ENCODE measurements at places on chromosomes 7 and 10. TPM values are rescaled to one million over a fixed set of nuclear protein-coding genes. Genes with fewer than 3 reads are reported as not detected.

Gene PRF1
- polyA plus RNA-seq = 0.40 TPM

Gene COBL
- 17.9 TPM for polyA plus RNA-seq

Gene CRHR2
- polyA plus RNA-seq = 0.22 TPM

Gene FANK1
- polyA plus RNA-seq = 10.0 TPM

Gene WDR91
- polyA plus RNA-seq = 74.6 TPM

Gene LRRC4
- polyA plus RNA-seq = 9.7 TPM

Gene LSM8
- 71.5 TPM for polyA plus RNA-seq

Gene CTAGE8
- polyA plus RNA-seq = 5.3 TPM

Gene LIPJ
- 0.40 TPM for polyA plus RNA-seq

Gene PRSS37
- polyA plus RNA-seq = 0.74 TPM

Gene GIMAP8
- polyA plus RNA-seq = 8.6 TPM

Gene LRRC17
- 82.9 TPM for polyA plus RNA-seq

Gene OR9A2
- polyA plus RNA-seq = not detected

- no peak for DNase-seq
Measured at GRCh38 chr7:33494474-33494873, 365.1 kb downstream of the BBS9 start.

GRCh38 chr7:46955531-46955930 is 626.4 kb downstream of the TNS3 start:
- no peak for DNase-seq

- DNase-seq = peak; percentile 60
Measured at GRCh38 chr10:59622320-59623132, 87.1 kb downstream of the SLC16A9 start.

DNA sequence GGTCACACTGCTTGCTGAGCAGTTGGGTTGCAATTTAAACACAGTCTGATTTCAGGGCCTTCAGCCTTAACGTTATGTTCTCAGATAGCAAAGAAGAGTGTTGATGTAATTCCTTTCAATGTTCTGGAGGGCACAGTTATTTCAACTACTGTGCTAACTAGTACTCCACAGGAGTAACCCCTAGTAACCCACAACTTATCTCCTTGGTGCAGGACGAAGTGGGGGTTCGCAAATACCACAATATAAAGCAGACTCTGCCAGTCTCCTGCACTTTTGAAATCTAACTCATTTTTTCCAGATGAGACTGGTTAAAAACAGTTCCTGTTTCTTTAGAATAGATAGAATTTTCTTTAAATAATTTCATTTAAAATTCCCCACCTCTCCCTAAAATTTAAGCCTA is 47.1 kb upstream of the NCAPG2 start:
- no peak for DNase-seq

DNA sequence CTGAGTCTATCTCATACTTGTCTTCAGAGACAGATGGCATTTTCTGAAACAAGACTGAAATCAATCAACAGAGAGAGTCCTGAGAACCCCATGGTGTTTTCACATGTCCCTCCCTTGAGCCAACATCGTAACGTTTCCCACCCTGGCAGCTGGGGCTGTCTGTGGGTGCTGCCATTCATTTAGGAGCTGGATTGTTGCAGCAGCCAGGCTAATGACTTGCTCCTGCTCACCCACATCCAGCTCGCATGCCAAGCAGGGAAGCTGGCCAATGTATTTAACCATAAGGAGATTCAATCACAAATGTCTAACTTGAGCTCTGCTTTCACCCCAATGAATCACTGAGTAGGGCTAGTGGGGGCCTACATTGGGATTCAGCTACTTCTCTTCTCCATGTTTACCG is 146.1 kb downstream of the ADRA2A start:
- no peak for DNase-seq

GRCh38 chr10:8114741-8115617 is 60.5 kb downstream of the GATA3 start:
- DNase-seq = no peak

DNA sequence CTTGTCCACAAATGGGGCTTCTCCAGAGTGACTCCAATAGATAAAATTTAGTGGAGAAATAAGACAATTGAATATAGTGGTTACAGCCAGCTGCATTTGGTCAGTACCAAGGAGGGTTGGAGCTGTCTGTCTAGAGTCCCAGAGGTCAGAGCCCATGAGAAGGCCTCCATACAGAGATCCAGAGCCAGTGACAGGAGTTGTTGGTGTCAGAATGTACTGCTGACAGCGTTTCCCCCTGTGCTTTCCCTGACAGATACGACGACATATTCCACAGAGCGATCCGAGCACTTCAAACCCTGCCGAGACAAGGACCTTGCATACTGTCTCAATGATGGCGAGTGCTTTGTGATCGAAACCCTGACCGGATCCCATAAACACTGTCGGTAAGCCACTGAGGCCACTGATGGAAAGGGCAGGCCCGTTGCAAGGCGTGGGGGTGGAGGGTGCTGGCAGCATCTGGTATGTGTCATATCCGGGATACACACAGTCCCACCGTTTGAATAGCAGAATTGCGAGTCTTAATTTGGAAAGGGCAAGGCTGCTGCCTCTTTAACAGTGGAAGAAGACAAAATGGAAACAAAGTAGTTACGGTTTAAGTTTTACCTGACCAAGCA is 483.6 kb downstream of the NRG3 start:
- DNase-seq = no peak

GRCh38 chr10:129548600-129548999 is 81.6 kb downstream of the MGMT start:
- no peak for DNase-seq

DNA sequence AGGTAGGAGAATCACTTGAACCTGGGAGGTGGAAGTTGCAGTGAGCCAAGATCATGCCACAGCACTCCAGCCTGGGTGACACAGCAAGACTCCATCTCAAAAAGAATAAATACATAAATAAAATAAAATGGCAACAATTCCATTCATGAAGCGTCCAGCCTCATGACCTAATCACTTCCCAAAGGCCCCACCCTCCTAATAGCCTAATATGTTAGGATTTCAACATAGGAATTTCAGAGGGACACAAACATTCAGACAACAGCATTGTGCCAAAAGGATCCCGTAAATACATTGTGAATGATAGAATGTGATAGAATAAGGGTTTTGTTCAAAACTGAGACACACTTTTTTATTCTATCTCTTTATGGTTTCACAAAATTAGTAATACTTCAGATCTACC is 90.3 kb downstream of the FAM107B start:
- DNase-seq = no peak

GRCh38 chr10:13047529-13048206 is 46.2 kb upstream of the CCDC3 start:
- no peak for DNase-seq

DNA sequence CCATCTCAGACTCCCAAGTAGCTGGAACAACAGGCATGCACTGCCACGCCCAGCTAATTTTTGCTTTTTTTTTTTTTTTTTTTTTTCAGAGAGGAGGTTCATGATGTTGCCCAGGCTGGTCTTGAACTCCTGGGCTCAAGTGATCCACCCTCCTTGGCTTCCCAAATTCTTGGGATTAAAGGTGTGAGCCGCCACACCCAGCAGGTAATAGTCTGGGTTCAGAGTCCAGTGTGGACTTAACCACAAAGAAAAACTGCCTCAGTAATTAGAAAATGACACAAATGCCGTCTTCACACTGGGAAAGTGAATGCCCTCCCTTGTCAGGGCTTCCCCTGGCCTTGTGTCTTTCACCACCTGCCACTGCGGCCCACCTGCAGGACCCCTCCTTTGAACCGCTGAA is 101.1 kb downstream of the RAB11FIP2 start:
- no peak for DNase-seq

GRCh38 chr10:218798-219197 is 83.5 kb downstream of the ZMYND11 start:
- no peak for DNase-seq

DNA sequence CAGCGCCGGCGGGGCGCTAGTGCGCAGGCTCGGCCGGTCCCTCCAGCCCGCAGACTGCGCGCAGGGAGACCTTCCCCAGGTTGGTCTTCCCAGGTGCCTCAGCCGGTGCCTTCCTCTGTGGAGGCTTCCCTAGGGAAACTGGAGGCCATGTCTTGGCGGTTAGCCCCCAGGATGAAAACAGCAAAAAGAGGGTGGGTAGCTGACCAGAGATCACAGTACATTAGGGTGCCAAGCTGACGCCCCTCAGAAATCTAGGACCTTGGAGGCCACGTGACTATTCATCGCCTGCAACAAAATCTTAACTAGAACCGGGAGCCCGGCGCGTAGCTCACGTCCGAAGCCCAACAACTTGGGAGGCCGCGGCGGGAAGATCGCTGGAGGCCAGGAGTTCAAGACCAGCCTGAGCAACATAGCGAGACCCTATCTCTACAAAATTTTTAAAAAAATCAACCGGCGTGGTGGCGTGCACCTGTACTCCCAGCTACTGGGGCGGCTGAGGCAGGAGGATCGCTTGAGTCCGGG is 327 bp upstream of the FIS1 start:
- DNase-seq = no peak

DNA sequence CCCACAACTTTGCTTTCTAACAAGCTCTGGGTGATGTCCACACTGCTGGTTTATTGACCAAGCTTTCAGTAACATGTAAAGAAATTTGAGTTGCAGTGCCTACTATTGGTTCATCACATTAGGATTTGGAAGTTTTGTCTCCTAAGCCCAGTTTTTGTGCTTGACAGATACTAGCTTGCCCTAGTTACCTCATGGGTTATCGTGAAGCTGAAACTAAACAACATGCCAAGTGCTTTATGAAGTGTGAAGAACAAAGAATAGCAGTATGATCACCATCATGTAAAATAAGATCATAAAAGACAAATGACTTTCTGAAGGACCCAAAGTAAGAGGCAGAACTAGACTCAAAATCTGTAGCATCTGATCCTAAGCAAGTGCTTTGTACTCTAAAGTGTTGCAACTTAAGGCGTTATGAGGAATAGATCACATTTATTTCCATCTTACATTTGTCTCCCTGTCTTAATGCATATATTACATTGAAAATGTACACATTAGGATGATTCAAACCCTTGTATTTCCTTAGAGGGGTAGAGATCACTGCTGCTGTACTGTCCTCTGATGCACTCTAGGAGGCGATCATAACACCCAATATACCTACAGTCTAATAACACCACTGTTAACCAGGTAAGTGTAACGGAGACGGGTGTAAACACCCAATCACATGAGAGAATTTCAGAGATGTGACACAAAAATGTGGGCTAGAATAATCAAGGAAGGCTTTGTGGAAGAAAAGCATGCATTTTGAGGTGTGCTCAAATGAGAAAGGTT is 71.3 kb downstream of the NRCAM start:
- no peak for DNase-seq

GRCh38 chr10:80066809-80067208 is 11.7 kb upstream of the TMEM254 start:
- no peak for DNase-seq

DNA sequence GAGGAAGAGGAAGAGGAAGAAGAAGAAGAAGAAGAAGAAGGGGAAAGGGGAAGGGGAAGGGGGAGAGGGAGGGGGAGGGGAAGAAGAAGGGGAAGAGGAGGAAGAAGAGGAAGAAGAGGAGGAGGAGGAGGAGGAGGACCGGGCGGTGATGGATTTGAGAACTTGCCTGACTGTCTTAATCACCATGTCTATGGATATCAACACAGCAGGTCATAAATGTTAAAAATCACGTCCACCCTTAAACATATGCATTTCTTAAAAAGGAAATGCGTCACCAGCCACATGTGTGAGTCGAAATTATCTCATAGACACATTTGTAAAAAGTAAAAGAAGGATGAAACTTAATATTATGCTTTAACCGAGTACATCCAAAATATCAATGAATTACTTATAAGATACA is 42.1 kb upstream of the INSIG1 start:
- DNase-seq = no peak

DNA sequence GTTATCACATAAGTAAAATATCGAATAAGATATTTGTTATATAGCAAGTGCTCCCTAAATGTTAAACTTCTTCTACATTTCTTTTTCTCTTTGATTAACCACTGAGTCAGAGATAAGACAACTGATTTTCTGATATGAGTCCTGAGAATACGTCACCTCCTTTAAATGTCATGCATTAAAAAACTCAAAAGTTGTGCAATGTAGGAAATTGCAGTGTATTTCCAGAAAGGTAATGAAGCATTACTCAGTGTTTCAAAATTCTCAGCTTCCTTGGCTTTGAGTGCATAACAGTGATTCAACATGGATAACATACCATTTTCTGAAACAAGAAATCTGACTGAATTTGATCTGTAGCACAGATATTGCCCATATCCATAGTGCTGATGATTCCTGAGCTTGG is 155.8 kb downstream of the BMPER start:
- DNase-seq = no peak

Measured in renal pelvis (tissue), 12 donors.